M059J (cell line): ENCODE measurements at places on chromosomes 2 and 18. TPM values are rescaled to one million over a fixed set of nuclear protein-coding genes. Genes with fewer than 3 reads are reported as not detected.

The RRM2 gene
- total RNA-seq, result 110 and 170 TPM in 2 replicates

DNA sequence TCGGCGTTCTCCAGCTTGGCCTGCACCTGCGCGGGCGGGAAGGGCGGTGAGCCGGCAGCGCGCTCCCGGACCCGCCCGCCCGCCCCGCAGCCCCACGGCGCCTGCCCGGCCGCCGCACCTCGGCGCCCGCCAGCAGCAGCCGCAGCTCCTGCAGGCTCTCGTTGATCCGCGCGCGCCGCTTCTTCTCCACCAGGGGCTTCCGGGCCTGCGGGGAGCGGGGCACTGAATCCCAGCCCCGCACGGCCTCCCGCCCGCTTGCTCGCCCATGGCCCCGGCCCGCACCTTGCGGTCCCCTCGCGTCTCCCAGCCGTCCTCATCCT is 335 bp downstream of the HES6 start:
- no peak for DNase-seq

- no peak for DNase-seq
Observed at GRCh38 chr18:9927392-9928063, 13.7 kb downstream of the VAPA start.

DNA sequence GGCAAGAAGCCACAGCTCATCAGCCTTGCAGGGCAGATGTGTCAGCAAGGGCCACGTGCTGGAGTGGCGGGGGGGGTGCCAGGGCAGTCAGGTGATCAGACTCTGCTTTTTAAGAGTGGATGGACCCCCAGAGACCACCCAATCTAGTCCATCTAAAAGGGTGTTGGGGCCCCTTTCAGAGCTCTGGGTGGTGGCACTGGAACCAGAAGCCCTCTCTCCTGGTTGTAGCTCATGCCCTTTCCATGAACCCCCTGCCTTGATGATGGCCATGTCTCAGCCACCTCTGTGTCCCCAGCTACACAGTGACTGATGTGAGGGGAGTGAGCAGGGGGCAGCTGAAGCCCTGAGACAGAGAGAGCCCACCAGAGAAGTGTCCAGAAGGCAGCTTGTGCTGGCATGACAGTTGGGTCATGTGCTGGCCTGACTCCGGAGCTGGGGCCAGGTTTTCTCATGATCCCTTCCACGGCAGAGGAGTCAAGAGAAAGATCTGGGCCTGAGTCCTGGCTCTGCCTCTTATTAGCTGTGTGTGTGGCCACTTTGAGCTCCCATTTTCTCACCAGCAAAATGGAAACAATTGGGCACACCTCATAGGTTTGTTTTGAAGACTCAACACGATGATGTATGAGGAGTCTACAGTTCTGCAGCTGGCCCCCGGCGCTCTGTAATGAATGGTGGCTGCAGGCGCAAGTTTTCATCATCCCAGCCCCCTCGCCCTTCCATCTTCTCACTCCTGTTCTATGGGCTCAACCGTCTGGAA is 195.7 kb downstream of the ZFP36L2 start:
- DNase-seq, result no peak

DNA sequence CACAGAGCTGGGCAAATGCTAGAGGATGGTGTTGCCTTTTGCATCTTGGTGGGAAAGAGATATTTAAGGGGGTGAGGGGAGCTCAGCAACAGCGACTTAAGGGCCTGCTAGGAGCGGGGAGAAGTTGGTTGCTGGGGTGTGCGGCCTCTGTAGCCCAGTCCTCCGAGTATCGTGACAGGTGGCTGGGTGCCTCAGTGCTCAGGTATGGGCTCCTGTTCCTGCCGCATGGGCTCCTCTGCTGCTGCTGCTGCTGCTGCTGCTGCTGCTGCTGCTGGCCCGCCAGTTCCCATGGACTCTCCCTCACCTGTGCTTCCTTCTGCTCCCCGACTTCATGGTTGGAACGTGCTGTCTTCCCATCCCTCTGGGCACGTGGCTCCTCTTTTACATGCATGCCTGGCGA is 22.0 kb downstream of the AGAP1 start:
- no peak for DNase-seq

- DNase-seq, result no peak
Observed at GRCh38 chr2:127510073-127510472, 16.2 kb downstream of the IWS1 start.

DNA sequence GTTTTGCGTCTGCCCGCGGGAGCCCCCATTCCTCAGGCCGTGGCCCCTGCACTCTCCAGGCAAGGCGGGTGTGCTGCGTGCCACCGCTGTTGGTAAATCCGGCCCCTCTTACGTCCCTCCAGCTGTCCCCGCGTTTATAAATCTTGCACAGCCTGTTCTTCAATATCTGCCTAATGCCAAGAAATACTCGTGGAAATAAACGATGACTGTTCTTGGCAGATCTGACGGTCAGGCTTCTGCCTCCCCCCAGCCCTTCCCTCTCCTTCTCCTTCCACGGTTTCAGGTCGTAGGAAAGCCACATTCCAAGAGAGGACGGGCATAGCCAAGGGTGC is 20.5 kb downstream of the ODC1 start:
- no peak for DNase-seq

DNA sequence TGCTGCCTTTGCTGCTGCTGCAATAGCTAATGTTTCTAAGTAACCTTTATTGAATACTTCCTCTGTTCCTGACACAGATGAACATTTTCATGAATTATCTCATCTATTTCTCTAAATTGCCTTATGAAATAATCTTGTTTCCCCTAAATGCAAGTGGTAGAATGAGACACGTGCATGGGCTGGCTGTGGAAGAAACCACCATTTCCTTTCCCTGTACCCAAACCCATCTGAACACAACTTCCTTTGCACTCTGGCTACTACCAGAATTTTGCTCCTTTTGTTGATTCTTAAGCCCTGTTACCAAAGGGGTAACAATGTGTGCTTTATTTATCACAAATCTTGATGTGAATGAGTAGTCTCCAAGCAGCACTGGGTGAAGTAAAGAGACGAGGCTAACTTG is 29.2 kb downstream of the AKAIN1 start:
- DNase-seq, result no peak

The TGFA gene
- 8.1 and 9.3 TPM in 2 replicates for total RNA-seq

The C2orf81 gene
- total RNA-seq, result 0.57 and 1.6 TPM in 2 replicates

DNA sequence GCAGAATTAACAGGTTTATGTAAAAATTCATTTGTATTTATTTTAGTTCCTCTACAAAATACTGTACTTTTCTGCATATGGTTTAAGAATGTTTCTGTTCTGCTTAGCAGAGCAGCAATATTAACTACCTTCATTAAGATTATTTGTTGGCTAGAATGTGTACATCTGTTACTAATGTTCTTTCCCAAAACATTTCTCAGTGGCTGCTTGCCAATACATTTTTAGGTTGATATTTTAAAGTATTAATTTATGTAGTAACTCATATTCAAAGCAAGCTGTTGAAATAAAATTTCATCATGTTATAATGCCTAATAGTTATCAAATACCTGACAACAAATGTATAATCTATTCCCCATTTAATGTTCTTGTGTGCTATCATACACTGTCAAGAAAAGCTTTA is 40.3 kb downstream of the PRKD3 start:
- no peak for DNase-seq

The CXCR4 gene
- total RNA-seq, result 0.12 TPM in 1 of 2 replicates, not detected in the other

The CCNYL1 gene
- 7.9 and 14.5 TPM in 2 replicates for total RNA-seq

The RAB6C gene
- total RNA-seq, result 0.02 TPM in 1 of 2 replicates, not detected in the other

- DNase-seq, result no peak
Observed at GRCh38 chr2:108364676-108365297, 13.0 kb upstream of the SULT1C4 start.

DNA sequence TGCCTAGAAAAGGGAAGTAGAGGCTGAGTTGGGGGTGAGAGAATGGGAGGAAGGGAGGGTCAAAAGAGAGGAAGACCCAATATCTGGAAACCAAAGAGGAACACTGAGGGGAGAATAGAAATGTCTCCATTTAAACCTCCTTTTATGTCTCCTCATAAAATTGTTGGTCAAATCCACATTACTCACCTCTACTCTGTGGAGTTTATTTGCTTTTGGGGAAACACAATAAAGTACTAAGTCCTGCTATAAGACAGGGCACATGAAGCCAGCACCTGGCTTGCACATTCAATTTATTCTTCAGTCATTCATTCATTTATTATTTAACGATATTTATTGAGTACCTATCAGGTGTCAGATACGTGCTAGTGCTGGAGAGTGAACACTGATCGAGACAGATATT is 60.3 kb upstream of the NFE2L2 start:
- DNase-seq, result no peak

DNA sequence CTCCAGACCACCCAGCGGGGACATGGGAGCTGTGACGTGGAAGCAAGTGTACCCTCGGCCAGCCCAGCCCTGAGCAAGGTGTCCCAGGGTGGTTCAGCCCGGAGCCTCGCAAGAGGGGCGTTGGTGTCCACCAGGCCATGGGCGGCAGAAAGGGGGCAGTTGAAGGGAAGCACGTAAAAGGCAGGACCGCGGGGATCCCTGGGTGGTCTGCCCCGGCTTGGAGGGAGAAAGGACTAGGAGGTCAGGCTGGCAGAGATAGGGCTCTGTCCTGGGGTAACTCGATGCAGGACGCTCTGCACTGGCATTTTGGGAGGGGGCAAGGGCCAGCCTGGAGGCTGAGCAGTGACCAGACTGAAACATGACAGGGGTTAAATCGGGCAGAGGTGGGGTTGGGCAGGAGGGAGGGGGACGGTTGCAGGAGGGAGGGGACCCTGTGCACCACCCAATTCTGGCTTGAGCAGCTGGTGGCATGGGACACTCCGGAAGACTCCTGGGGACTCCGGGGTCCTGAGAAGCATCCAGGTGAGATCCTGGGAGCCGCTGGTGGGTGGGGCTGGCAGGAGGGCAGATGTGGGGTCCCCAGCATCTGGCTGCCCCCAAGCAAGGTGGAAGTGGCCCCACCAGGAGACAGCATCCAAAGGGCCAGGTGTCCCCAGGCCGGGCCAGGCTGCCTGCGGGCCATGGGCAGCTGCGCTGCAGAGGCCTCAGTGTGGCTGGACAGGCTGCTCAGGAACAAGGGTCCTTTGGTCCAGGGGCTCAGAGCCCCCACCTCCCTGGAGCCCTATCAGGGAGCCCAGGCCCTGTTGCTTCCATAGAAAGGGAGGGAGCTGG is 46.8 kb upstream of the GPC1 start:
- no peak for DNase-seq

DNA sequence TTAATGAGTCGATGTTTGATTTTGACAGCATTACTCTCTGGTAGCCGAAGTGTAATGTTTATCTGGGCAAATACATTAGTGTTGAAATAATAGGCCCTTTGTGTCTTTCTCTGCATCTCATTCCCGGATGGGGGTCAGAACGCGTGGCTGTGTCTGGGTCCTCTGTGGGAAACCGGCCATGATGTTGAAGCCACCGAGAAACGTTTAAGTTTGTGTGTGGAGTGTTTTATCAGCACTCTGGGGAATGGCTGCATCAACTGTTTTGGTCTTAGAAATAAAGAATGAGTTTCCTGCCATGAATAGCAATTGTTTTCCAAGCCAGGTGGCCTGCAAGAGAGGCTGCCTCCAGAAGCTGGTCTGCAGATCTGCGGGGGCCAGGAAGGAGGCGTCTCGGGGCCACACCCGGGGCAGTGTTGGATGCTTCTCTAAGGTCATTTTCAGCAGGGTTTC is 69.7 kb downstream of the RNF144A start:
- DNase-seq, result no peak

DNA sequence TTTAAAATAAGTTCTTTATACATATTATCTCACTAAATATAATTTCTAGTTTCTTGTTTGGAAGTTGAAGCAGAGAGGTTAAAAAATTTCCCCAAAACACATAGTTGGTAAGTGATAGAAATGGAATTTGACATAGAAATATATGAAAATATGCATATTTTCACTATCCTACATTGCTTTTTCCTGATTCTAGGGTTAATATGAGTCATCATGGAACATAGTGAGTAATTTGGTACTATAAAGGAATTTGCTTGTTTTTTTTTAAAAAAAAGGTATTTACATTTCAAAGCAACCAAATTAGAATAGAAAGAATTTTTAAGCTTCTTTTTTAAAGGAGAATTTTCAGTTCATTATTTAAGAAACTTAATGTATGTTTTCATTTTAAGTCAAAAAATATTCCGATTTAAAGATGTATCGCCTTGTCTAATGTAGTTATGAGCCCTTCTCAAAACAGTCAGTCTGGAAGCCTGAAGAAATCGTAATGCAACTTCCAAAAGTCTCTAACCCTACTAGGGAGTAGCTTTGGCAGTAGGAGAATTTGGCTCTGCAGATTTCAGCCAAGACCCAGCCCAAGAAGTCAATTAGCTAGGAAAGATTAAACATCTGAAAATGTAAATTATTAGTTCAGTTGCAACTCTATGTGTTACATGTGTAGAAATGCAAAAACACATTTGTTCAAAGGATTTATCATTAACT is 147.3 kb downstream of the RDH14 start:
- DNase-seq, result peak; percentile 29

DNA sequence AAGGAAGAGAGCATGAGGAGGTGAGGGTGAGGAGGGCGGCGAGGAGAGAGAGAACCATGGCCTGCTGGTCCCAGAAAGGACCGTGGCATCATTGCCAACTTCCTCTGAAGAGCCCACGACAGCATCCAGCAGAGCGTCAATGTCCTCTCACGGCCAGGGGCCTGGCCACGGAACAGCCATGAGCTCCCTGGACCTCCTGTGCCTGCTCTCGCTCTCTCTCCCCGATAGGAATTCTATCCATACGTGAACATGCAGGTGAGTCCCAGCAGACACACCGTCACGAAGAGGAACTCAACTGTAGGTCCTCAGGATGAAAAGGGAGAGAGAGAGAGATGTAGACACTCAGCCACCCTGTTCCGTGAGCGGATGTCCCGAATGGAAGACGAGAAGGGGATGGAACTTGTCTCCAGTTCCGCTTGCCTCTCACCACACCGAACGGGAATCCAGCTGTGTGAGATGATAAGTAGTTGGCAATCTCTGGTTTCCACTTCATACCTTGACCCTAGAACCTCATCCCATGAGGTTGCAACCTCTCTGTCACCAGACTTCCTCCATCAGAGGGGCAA is 107.6 kb downstream of the TNS1 start:
- DNase-seq, result no peak

GRCh38 chr18:2978208-2978607 is 34.7 kb downstream of the LPIN2 start:
- DNase-seq, result peak; percentile 72

The ARHGAP28 gene
- total RNA-seq, result 0.05 and 0.37 TPM in 2 replicates

DNA sequence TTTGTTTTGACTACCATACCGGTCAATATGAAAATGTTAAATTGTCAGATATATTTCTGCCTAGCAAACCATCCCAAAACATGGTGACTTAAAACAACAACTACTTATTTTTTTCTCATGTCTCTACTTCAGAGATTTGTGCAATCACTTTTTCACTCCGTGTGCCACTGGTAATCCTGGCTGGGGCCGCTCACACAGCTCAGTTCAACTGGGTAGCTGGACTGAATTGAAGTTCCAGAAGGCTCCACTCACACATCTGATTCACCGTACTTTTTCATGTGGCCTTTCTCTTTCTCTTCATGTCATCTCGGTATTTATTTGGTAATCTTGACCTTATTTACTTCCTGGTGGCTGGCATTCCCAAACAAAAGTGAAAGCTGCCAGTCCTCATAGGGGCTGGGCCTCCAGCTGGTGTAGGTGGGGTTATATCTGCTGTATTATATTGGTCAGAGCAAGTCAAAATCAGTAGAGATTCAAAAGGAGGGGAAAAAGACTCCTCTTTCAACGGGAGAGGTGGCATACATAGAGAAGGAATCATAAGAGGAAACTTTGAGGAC is 513.9 kb upstream of the NXPH2 start:
- DNase-seq, result no peak

The PROC gene
- total RNA-seq, result 0.64 and 1.6 TPM in 2 replicates

GRCh38 chr18:32934201-32934600 is 161.4 kb upstream of the KLHL14 start:
- no peak for DNase-seq

GRCh38 chr18:34604591-34604990 is 105.5 kb upstream of the DTNA start:
- no peak for DNase-seq

GRCh38 chr2:64605026-64605471 is 48.7 kb downstream of the SERTAD2 start:
- no peak for DNase-seq

The ZSWIM2 gene
- total RNA-seq, result not detected in 2 replicates
